ENCODE measurements at places on chromosomes 2 and 18.

GRCh38 chr2:74646201-74646600 lies 1.9 kb downstream of the M1AP start:
- no peak for DNase-seq

DNA sequence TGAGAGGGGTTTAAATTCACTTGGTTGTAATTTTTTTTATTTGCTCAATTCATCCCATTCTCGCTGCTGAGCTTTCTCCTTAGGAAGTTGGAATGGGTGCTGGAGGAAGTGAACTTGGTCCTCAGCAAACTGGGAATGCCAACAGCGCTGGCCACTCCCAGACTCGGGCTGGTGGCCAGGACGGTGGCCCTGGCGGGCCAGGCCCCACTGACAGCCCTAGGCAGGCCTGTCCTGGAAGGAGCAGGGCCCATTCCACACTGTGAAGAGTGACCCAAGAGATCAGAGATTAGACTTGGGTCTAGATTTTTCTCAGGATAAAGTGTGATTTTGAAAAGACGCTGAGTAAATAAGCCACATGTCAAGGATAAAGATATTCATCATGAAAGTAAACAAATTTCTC lies 132.7 kb downstream of the HDAC4 start:
- peak; percentile 1 for DNase-seq

GRCh38 chr18:41071826-41072225 lies 883.2 kb upstream of the PIK3C3 start:
- no peak for DNase-seq

GRCh38 chr2:207926989-207927300 lies 98.4 kb downstream of the PLEKHM3 start:
- no peak for DNase-seq

DNA sequence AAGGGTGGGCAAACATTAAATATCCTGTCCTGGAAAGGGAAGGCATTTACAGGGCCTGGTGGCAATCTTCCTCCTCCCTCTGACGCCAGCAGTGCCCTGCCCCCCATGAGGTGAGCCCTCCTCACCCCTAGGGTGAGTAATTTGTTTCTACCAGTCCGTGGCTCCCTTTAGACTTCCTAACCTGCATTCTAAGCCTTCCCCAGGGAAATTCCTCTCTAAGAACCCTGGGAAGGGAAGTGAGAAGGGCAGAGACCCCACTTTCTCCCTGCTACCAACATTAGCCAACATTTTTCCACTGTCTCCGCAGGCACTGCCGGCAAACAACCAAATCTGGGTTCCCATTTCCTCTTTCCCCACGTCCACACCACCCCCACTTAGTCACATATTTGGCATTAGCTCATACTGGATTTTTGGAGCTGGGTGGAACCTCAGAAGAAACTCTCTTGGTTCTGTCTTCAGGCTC lies 69.3 kb downstream of the NRP2 start:
- no peak for DNase-seq

All from activated CD8-positive, alpha-beta T cell treated with anti-CD3 and anti-CD28 coated beads for 36 hours (primary cell).